ENCODE measurements at places on chromosomes 7 and 10. TPM values are rescaled to one million over a fixed set of nuclear protein-coding genes. Genes with fewer than 3 reads are reported as not detected.

MUC12 gene
- 12.2 TPM for total RNA-seq

REPIN1 gene
- 105 TPM for total RNA-seq

H2BK1 gene
- 0.97 TPM for total RNA-seq

STARD3NL gene
- 33.5 TPM for total RNA-seq

PLOD3 gene
- total RNA-seq: 74.5 TPM
